Occipital lobe (tissue), 3 donors: ENCODE measurements at places on chromosomes 12 and 14.

DNA sequence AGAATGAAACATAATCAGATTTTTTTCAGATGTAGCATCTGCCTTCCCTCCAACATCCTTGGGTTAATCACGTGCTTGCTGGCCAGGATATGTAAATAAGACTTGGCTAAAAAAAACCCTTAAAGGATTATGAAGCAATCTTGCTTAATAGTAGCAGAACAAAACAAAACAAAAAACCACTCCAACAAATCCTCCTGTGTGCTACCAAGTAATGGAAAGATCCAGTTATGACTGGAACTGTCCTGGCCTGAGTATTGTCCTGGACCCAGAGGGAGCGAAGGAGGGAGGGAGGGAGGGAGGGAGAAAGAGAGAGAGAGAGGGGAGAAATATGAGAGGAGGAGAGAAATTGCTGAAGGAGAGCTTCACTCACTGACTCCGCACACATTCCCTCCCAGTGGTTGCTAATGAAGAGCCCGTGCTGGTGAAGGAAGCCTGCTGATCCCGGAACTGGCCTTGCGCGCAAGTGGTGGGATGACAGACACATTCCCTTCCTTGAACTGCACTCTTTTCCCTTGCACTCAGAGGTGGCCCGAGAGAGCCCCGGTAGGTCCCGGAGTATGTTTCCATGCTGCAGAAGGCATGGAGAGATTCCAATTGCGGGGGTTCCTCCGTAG lies 57.2 kb downstream of the HMGA2 start:
- no peak for DNase-seq

DNA sequence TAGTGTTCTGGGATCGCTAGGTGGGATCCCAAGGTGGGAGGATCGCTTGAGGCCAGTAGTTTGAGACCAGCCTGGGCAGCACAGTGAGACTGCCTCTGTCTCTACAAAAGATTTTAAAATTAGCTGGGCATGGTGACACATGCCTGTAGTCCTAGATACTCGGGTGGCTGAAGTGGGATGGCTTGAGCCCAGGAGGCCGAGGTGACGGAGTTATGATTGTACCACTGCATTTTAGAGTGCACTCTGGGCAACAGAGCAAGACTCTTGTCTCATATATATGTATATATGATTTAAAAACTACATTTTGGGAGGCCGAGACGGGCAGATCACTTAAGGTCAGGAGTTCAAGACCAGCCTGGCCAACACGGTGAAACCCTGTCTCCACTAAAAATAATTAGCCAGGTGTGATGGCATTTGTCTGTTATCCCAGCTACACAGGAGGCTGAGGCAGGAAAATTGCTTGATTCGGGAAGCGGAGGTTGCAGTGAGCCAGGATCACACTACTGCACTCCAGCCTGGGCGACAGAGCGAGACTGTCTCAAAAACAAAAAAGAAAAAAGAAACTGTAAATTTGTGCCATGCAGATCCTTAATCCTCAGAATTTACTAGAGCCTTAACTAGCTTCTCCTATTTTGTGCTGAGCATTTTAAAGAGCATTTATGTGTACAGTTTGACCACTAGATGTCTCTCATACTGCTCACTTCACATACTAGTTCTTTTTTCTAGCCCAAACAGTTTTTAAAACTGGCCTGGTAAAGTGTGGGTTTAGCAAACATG lies 114.8 kb downstream of the MON2 start:
- no peak for DNase-seq

- no peak for DNase-seq
Measured at GRCh38 chr14:30990770-30991169, 34.7 kb upstream of the AP4S1 start.

- DNase-seq, result no peak
Measured at GRCh38 chr14:83870546-83871270, 1659.2 kb upstream of the FLRT2 start.

DNA sequence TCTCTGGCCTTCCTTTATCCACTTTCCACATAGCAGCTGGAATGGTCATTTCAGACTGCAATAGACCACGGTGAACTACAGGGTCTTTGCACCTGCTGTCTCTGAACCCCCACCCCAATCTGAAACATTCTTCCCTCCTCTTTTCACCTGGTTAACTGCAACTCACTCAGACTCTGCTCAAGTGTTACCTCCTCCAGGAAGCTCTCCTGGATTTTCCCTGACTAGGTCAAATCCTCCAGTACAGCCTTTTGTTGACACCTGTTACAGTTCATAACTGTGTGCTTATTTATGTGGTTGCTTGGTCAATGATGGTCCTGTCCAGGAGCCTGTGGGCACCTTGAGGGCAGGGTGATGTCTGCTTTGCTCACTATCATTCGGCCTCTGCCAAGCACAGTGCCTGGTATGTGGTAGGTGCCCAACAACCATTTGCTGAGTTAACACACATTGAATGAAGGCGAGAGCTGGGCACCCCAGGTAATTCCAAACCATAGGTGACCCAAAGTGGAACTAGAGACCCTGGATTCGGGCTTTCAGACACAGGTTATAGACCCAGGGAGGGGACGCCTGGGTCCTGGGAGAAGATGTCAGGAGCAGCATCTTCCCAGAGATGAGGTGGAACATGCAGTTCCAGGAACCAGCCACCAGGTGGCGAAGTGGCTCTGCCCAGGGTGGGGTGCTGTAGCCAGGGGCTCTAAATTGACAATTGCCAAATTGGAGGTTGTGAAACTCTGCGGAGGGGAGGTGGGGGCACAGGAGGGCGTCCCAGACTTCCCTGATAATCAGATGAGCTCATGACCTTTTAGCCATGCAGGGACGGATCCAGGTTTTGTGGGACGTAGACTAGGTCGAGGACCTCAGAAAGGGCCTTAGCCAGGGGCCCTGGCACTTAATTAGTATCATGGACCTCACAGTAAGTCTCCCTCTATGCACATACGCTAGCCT lies 28.1 kb downstream of the TRPV4 start:
- peak; percentile 9 for DNase-seq

- DNase-seq, result no peak
Measured at GRCh38 chr14:51023964-51024363, 70.9 kb downstream of the TRIM9 start.
